ENCODE measurements at places on chromosomes 6 and 20. TPM values are rescaled to one million over a fixed set of nuclear protein-coding genes. Genes with fewer than 3 reads are reported as not detected.

Gene COX4I2
- 0.64 TPM for polyA plus RNA-seq

Gene VNN1
- polyA plus RNA-seq: not detected

Gene PCMT1
- 136 TPM for polyA plus RNA-seq

Gene TBXT
- not detected for polyA plus RNA-seq

Gene STK38
- polyA plus RNA-seq: 34.9 TPM

Gene RAB44
- polyA plus RNA-seq: not detected

Gene CTNNBL1
- 102 TPM for polyA plus RNA-seq

Gene ISM1
- polyA plus RNA-seq: not detected

Gene HMGCLL1
- polyA plus RNA-seq: not detected

Gene CD93
- not detected for polyA plus RNA-seq

Gene PDE10A
- polyA plus RNA-seq: not detected

Gene IP6K3
- polyA plus RNA-seq: not detected

All from naive B cell (primary cell).